ENCODE measurements at places on chromosomes 1 and 21. TPM values are rescaled to one million over a fixed set of nuclear protein-coding genes. Genes with fewer than 3 reads are reported as not detected.

Gene HEYL
- polyA plus RNA-seq = 10.7 TPM

Gene APCS
- polyA plus RNA-seq = not detected

Gene NFIA
- polyA plus RNA-seq = 4.1 TPM

Gene SYT2
- polyA plus RNA-seq = 3.7 TPM

Gene LRRC38
- 0.24 TPM for polyA plus RNA-seq

Gene DENND4B
- polyA plus RNA-seq = 27.6 TPM

Gene KRTAP10-1
- not detected for polyA plus RNA-seq

Gene CDC7
- polyA plus RNA-seq = 6.3 TPM

Gene WNT3A
- polyA plus RNA-seq = not detected

Gene RNU1-1
- not detected for polyA plus RNA-seq

Gene NEK7
- polyA plus RNA-seq = 5.5 TPM

Gene ZNF670
- 3.8 TPM for polyA plus RNA-seq

Gene MYOC
- polyA plus RNA-seq = not detected
